GM12865 (cell line): ENCODE measurements at places on chromosomes 5 and 9.

DNA sequence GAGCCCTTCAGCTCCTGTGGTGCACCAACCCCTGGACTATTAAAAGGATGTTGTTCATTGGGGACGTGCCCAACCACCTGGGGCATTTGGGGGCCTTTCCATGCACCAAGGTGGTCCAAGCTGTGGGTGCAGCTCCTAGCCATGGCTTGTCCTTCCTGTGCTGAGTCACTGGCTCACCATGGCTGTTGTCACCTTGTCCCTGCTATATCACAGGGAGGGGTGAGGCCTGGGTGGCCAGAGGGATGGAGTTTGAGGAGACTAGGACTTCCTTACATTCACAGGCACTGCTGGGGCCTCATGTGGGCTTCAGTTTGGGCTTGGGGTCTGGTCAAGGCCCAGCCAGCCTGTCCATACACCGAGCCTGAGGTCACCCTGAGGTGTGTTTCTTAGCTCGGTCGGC, 45.5 kb downstream of the PHF2 start:
- DNase-seq, result no peak

- peak; percentile 42 for DNase-seq
Measured at GRCh38 chr5:82793808-82794419, 283.3 kb downstream of the TMEM167A start.

- DNase-seq, result peak; percentile 84
Measured at GRCh38 chr9:109972026-109972882, 192.3 kb downstream of the PALM2AKAP2 start.

DNA sequence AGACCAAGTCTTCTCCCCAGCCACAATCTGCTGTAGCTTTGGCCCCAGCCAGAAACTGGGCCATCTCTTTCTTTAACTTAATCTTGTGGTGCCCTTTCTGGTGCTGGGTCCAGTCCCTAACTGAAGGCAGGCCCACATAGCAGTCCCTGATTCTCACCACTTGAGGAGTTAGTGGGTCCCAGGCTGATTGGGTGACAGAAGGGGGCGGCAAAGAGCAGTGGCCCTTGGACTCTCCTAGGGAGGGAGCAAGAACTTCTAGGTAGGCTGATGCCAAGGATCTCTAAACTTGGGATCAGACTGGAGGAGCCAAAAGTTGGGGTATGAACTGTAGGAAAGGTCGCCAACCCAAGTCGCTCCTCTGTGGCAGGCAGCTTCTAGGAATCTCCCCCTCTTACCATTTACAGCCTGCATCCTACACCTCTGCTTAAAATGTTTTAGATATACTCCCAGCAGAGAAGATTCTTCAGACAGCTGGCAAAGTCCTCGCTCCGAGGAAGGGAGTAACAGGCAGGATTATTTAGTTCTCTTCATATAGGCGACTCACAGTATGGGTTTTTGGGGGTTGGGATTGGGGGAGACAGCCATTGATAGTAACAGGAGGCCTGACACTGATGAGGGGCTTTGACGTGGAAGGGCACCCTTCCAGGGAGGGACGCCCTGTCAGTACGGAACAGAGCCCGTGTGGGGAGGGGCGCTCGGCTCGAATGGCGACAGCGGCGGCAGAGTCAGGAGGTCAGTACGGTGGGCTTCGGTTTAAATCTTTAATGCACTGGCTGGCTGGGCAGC, 2.0 kb upstream of the CCL27 start:
- DNase-seq, result peak; percentile 79

DNA sequence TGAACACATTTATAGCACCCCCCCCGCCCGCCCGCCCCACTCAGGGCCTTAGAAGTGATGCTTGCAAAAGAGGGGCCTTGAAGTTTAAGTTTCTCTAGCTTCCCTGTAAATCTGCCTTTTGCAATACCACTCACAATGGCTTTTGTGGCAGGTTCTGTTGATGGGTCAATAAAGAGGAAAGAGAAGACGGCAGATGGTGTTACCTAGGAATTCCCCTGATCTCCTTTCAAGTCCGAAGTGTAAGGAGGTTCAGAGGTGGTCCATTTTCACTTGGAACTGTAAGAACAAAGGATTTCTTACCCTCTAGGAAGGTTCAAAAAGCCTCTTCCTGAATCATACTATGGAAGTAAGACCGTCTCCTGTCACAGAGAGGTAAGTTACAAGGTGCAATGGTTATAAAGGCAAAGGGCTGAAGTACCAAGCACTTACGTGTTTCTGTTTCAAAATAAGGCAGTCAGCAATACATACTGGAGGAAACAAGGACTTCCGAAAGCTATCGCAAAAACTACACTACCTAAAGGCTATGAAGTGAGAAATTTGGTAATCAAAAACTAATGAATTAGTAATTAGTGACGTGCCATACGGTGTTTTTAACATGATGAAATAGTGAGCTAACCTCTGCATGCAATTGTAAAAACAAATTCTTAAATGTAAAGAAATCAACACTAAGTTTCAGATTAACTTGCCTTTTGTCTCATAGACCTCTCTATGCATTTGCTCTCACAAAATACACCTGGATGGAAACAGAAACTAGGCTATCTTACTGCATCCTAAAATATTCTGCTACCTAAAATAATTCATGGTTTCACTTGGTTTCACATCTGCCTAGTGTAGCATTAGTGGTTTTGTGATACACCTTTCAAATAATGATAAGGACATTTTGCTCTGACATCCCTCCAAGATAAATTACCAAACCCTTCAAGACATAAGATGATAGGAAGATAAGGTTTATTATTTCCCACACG, 589.4 kb upstream of the FAM174A start:
- DNase-seq, result no peak

GRCh38 chr9:138025908-138026307, 148.3 kb downstream of the CACNA1B start:
- DNase-seq, result no peak

DNA sequence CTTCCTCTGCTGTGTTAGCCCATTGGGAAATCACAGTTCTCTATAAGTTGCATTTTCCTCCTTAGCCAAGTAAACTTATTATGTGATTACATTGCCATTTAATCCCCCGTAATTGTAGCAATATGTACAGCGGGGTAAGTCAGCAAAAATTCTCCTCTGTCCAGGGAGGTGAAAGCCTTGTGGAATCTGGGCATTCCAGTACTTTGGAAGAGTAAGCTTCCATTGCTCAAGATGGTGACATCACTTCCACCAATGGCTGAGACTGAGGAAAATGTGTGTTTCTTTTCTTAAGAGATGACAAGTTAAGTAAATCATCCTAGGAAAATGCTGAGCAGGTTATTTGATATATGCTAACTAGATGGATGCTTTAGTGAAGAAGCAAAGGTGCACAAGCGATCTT, 436.7 kb downstream of the CETN3 start:
- no peak for DNase-seq
